Daoy (cell line): ENCODE measurements at places on chromosomes 6 and 20. TPM values are rescaled to one million over a fixed set of nuclear protein-coding genes. Genes with fewer than 3 reads are reported as not detected.

- no peak for DNase-seq
These were observed 49.8 kb downstream of the IRF4 start for GRCh38 chr6:441126-441920.

DNA sequence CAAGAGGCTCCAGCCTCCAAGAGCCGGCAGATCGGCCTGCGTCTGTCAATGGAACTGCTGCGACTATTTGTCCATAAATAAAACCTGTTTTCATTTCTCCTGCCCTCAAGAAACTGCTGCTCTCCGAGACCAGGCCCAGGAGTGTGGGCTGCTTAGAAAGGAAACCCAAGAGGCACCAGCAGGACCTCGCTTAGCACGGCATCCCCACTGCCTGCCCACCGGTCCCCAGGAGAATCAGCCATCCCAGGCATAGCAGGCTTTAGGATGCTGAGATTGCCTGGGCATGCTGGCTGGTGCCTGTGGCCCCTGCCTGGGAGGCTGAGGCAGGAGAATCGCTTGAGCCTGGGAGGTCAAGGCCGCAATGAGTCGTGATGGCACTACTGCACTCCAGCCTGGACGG, 17.6 kb downstream of the NTSR1 start:
- no peak for DNase-seq

DNA sequence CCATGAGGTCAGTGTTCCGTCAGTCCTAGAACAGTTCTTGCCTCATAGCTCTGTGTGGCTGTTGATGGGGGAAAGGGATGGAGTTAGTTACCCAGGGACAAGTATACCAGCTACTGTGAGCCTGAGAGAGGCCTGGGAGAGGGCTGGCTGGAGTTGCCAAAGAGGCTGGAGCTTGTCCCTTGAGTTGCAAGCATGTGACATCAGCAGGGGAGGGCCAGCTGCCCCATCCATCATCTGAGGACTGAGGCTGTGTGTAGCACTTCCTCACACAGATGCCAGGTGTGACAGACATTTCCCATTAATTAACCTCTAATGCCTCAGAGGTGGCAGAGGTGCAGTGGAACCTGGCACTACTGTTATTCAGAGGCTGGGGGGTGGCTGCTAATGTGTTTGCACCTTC, 131.6 kb downstream of the PHACTR3 start:
- no peak for DNase-seq

DNA sequence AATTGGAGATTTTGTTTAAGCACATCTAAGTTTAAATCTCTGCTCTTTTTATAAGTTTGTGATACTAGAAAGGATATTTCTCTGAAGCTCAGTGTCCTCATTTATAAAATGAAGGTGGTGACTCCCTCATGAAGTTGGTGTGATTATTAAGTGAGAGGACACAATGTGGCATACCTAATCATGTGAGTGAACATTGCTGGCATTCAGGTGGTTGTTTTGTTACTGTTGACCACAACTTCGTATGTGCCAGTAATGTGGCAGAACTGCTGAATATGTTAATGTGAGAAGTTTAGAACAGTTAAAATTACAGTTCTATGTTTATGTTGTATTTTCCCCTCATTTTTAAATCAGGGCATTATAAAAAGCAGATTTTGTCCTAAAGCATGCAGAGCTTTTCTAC, 127.2 kb downstream of the STXBP5 start:
- DNase-seq = no peak

DNA sequence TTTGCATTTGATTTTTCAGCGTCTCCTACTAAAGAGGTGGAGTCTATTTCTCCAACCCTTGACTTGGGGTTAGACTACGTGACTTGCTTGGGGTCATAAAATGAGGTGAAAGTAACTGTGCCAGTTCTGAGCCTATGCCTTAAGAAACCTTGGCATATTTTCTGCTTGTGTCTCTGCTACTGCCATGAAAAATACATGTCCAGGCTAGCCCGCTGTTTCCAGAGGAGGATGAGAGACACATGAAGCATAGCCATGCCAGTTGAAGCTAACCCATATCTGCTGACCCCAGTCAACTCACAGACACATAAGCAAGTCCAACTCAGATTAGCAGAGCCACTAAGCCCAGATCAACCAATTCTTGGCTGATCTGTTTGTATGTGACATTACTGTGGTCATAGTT, 38.7 kb downstream of the SCP2D1 start:
- DNase-seq = no peak

- no peak for DNase-seq
These were observed 38.1 kb downstream of the BICRAL start for GRCh38 chr6:42819803-42820511.

GRCh38 chr6:5713519-5713918, 293.2 kb downstream of the NRN1 start:
- no peak for DNase-seq

DNA sequence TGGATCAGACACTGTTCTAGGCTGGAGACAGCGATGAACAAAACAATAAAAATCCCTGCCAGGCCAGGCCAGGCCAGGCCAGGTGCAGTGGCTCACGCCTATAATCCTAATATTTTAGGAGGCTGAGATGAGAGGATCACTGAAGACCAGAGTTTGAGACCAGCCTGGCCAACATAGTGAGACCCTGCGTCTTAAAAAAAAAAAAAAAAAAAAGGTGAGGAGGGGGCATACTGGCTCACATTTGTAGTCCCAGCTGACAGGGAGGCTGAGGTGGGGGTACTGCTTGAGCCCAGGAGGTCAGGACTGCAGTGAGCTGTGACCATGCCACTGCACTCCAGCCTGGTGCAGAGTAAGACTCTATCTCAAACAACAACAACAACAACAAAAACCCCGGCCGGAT, 4.5 kb downstream of the MUCL3 start:
- no peak for DNase-seq

GRCh38 chr20:8094850-8095249, 37.2 kb upstream of the PLCB1 start:
- DNase-seq = no peak

DNA sequence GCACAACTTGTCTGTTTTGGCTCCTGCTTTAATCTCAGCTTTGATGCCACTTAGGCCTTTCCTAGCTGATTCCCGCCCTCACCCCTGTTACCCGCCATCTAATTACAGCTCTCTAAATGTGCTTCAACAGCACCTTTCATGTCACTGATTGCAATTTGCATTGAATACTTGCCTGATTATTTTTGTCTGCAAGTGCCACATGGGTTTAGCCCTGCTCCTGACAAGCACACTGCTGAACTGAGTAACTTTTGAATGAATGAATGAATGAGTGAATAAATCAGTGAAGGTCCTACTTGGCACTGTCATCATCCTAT, 591 bp upstream of the DCBLD1 start:
- no peak for DNase-seq

GRCh38 chr6:98041056-98041455, 758.0 kb upstream of the MMS22L start:
- peak; percentile 11 for DNase-seq

- DNase-seq = no peak
These were observed 28.9 kb downstream of the TBC1D7 start for GRCh38 chr6:13299403-13299821.

- DNase-seq = peak; percentile 60
These were observed 12.1 kb upstream of the MLN start for GRCh38 chr6:33815854-33816253.

Gene DEF6
- 20.0 and 23.6 TPM in 2 replicates for total RNA-seq

Gene ZNF512B
- total RNA-seq = 3.9 and 4.5 TPM in 2 replicates

Gene ANGPT4
- total RNA-seq = under 0.01 and 0.03 TPM in 2 replicates

Gene HCRTR2
- total RNA-seq = not detected in 2 replicates

Gene PRSS16
- 4.3 and 8.2 TPM in 2 replicates for total RNA-seq

Gene IL20RA
- total RNA-seq = 0.27 and 0.57 TPM in 2 replicates

Gene HDGFL1
- total RNA-seq = not detected in 2 replicates

Gene DLK2
- total RNA-seq = 1.4 and 2.4 TPM in 2 replicates

Gene KHDC1
- 5.8 and 6.2 TPM in 2 replicates for total RNA-seq

Gene C4B
- total RNA-seq = 0.30 and 3.7 TPM in 2 replicates

Gene NFYA
- 9.1 and 13.1 TPM in 2 replicates for total RNA-seq

Gene CST11
- not detected in 2 replicates for total RNA-seq
